ENCODE measurements at places on chromosomes 4 and X.

DNA sequence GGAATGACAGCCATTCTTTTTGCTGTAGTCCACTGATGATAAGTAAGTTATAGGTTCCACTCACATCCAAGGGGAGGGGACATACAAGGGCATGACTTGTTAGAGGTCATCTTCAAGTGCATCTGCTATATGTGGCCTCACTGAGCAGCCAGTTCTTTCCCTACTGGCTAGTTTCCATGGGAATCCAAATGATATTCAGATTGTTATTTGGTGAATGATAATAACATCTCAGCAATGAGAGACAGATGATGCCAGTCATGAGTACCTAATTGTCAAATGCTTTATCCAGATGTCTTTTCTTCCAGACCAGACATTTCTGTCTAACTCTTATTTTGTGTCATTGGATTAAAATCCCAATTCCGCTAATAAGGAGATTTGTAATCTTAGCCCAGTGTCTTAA is 460.4 kb upstream of the BOD1L1 start:
- DNase-seq, result no peak

DNA sequence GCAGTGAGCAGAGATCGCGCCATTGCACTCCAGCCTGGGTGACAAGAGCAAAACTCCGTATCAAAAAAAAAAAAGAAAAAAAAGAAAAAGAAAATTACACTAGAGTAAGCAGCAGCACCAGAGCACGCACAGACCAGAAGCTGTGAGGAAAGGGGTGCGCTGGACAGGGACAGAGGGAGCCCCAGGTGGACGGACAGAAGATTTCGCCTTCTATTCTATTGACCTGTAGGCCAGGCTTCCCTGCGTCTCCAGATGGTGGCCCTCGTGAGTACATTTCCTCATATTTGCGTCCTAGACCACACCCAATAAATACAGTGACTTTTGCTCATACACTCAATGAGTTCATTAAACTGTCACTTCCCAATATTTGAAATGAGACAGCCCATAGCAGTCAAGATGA is 19.1 kb downstream of the MTNR1A start:
- DNase-seq, result no peak

- no peak for DNase-seq
Observed at GRCh38 chr4:139689093-139689722, 23.6 kb downstream of the MGST2 start.

GRCh38 chr4:17094159-17094875 is 195.9 kb upstream of the LDB2 start:
- DNase-seq, result peak; percentile 36

DNA sequence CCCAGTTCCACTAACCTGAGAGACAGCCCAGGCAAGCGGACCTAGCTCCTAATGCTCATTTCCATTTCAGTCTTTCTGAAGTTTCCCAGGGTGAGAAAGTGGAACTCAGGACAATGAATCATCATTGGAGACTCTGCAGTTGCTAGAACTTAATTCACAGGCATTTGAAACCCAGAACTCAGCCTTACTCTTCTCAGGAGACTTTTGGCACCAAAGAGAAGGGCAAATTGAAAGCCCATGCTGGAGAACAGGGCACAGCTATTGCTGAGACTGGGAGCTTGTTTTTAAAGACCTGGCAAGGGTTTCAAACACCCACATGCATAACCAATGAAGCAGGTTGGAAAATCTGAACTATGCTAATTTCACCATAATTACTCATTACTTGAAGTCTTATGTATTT is 36.0 kb downstream of the BST1 start:
- peak; percentile 38 for DNase-seq

DNA sequence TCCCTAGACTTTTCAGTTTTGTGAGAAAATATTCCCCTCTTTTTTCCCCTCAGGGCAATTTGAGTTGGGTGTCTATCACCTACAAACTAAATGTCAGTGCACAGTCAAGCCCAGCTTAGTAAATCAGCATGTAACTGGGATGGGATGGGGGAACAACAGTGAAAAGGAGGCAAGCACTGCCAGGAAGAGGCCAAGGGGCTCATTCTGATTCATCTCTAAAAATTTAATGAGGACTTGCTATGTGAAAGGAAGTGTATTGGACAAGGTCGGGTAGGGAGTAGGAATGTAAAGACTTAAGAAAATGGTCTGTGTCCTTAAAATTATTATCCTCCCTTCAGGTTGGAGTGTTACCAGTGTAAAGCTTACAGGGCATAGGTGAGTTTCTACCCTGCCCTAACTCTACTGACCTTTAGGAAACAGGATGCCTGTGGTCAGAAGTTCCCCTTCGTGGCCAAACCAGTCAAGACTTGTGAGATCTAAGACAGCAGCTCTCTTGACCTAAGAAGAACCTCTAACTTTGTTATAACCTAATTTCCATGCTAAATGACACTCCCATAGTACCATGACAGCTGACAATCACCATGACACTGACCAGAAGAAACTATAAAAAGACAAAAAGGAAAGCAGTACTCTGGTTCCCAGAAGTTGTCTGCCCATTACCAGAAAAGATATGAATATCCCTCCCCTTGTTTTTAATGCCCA is 194.4 kb upstream of the LDB2 start:
- peak; percentile 16 for DNase-seq

- DNase-seq, result no peak
Observed at GRCh38 chrX:118497180-118497818, 1.7 kb downstream of the DOCK11 start.

DNA sequence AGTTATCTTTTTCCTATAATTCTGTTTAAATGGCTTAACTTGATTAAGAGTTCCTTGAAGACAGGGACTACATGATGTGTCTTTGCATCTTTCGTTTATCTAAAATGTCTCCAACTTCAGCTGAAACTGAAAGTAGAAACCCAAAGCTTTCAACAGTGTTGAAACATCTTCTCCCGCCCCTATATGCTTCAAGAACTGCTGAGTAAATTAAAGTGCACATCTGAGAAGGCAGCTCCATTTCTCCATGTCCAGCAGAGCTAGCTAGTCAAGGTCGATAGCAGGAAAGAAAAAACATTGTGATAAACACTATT is 185.7 kb upstream of the TBL1X start:
- peak; percentile 60 for DNase-seq

GRCh38 chr4:156894234-156894633 is 77.4 kb downstream of the PDGFC start:
- no peak for DNase-seq

GRCh38 chr4:79083406-79084010 is 144.3 kb upstream of the PAQR3 start:
- DNase-seq, result no peak

- no peak for DNase-seq
Observed at GRCh38 chr4:176920694-176921093, 128.0 kb upstream of the VEGFC start.

GRCh38 chr4:15035159-15035558 is 32.9 kb downstream of the CPEB2 start:
- peak; percentile 35 for DNase-seq

DNA sequence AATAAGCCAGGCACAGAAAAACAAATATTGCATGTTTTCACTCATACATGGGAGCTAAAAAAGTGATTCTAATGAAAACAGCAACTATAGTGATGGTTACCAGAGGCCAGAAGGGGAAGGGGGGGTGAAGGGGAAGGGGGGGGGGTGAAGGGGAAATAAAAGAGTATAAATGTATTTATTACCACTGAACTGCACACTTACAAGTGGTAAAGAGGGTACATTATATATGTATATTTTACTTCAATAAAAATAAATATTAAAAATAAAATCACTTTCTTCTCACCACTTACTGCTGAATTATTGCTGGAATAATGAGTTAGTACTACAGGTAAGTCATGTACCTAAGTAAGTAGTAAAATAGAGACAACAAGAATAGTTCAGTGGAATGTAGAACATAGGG is 2.1 kb upstream of the VCX3B start:
- no peak for DNase-seq

- DNase-seq, result no peak
Observed at GRCh38 chr4:71855944-71856343, 72.1 kb upstream of the GC start.

DNA sequence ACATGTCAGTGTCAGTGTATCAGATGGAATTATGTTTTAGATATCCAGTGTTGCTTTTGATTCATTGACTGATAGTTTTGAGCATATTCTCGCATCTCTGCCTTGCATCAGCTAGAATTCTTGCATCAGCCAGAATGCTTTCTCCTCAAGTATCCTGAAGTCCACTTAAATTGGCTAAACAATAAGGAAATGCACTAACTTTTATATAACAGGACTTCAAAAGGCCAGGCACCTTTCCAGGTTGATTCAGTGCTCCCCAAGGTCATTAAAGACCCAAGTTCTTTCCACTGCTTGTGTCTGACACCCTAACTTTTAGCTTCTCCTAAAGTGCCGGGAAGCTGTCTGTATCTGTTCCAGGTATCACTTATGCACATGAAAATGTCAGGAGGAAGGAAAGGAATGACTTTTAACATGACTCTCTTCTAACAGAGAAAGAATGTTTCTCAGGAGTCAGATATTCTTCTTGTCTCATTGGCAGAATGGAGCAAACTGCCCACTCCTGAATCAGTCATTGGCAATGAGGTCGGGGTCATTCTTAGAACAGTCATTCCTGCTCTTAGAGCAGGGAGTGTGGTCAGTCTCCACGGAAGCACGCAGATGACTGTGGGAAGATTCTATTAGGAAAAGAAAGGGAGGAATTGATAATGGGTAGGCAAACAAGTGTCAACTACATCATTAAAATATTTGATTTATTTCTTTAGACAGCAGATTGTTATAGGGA is 92.9 kb upstream of the TLL1 start:
- no peak for DNase-seq

DNA sequence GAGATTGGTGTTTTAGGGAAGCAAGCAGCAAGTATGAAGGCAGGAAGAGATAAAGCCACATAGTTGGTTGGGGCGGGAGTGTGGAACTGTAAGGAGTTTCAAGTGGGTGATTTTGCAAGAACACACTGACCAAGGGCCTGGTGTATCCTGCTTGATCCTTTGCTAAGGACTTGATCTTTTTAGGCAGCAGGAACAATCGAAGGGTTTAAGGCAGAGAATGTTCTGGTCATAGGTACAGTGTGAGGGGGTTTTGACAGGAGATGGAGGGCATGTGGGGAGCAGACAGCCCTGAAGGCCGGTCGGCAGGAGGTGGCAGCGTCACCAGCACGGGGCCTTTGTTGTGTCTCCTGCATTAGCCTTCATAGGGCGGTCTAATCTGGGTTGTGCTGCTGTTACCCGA is 54.7 kb downstream of the FAM193A start:
- DNase-seq, result peak; percentile 21

GRCh38 chr4:2743518-2744445 is 12.4 kb downstream of the TNIP2 start:
- no peak for DNase-seq

GRCh38 chr4:139153411-139154133 is 23.4 kb downstream of the ELF2 start:
- DNase-seq, result peak; percentile 51

DNA sequence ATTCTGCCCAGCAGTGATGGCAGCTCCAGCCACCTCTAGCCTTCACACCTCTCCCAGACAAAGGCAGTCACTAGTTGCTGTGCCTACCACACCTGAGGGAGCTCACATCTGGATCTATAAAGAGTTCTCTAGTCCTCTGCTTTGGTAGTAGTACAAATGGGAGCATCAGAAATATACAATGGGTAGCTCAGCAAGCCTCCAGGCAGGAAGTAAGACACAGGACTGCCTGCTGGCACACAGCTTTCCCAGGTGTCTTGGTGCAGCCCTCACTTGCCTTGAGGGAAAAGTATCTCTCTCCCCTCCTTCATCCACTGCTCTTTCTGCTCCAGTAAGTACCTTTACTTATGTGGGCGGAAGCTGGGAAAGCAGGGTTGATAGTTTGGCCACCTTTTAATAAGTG is 212.9 kb upstream of the SLC7A11 start:
- DNase-seq, result no peak

DNA sequence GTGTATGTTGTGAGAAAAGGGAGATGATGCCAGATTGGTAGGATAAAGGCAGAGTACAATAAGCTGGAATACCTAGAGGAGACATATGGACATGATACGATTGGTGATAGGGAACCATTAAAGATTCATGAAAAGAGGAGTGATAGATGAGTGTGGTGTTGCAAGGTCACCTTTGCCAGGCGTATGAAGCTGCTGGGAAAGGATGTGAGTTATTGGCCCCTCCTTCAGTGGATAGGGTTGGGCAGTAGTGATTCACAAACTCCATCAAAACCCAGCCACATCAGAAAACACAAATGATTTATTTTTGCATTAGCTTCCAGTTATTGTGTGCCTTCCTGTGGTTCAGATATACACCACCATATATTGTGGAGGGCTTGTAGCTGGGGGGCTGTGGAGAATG is 34.3 kb downstream of the TMEM164 start:
- no peak for DNase-seq

- DNase-seq, result peak; percentile 48
Observed at GRCh38 chrX:97308171-97308570, 424.5 kb downstream of the RPA4 start.

DNA sequence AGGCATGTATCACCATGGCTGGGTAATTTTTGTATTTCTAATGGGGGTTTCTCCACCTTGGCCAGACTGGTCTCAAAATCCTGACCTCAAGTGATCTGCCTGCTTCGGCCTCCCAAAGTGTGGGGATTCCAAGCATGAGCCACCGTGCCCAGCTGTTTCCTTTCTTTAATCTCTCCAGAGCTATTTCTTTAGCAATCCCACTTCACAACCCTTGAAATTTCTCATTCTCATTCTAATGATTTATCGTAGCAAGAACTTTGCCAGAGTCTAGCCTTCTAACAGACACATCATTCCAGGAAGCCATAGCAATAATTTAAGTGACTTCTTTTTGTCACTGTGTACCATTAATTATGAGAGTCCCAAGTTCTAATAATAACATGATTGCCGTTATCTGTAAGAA is 68.6 kb downstream of the RXFP1 start:
- no peak for DNase-seq

DNA sequence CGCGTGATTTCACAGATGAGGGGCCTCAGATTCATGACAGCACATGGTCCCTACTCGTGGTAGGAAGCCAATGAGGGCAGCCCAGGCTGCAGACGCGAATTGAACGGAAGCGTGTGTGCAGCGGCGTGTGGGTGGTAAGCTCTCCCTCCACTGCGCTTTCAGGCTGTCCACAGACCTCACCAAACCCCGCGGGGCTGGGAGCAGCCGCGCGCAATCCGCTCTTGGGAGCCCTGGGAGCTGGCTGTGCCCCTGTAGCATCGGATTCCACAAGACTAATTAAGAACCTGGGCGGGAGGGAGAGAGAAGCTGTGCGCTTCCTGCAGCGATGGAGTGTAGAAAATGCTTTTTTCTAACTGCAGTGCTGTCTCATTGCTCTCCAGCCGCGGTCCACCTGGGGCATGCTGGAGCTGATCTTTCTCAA is 134.9 kb downstream of the STOX2 start:
- DNase-seq, result no peak

- peak; percentile 40 for DNase-seq
Observed at GRCh38 chr4:110970642-110971041, 347.8 kb upstream of the PITX2 start.

GRCh38 chr4:86026720-86027119 is 333.1 kb downstream of the MAPK10 start:
- DNase-seq, result no peak

DNA sequence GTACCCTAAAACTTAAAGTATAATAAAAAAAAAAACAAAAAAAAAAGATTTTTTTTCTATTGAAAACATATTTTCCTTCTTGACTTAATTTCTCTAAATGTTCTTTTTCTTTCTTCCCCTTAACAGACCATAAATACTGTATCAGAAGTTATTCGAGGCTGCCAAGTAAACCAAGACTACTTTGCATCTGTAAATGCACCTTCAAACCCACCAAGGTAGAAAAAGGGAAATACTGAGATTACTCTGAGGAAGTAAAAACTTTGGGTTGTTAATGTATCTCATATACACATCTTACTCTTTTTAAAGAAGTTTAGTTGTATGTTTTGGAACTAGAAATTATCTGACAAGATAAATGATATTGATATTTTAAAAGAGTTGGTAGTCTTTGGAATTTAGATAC is 65.6 kb downstream of the USO1 start:
- DNase-seq, result no peak

Measured in adipocyte (in vitro differentiated cells).